ENCODE measurements at places on chromosomes 12 and 14.

- DNase-seq = no peak
Measured at GRCh38 chr12:29376118-29376517, 4.9 kb downstream of the ERGIC2 start.

GRCh38 chr14:61591862-61592261 lies 103.5 kb upstream of the HIF1A start:
- DNase-seq = no peak

GRCh38 chr12:121894633-121895032 lies 6.0 kb downstream of the PSMD9 start:
- DNase-seq = no peak

- DNase-seq = no peak
Measured at GRCh38 chr12:123337070-123337469, 27.6 kb downstream of the SBNO1 start.
